ENCODE measurements at places on chromosomes 7 and 10. TPM values are rescaled to one million over a fixed set of nuclear protein-coding genes. Genes with fewer than 3 reads are reported as not detected.

Gene NPY4R2
- total RNA-seq: 1.6 TPM

DNA sequence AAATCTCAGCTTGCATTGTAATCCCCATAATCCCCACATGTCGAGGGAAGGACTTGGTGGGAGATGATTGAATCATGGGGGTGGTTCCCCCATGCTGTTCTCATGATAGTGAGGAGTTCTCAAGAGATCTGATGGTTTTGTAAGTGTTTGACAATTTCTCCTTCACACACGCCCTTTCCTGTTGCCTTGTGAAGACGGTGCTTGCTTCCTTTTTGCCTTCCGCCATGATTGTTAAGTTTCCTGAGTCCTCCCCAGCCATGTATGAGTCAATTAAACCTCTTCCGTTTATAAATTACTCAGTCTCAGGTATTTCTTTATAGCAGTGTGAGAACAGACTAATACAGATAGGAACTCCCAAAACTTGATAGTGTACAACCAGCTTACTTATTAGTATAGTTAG lies 98.6 kb downstream of the CREM start:
- no peaks in the 10 kb centered on the region for H3K4me1 ChIP-seq
- DNase-seq: no peak
- no peak overlapping the region for H3K27ac ChIP-seq
- H3K4me3 ChIP-seq: no peak overlapping the region
- H3K27me3 ChIP-seq: no peaks in the 10 kb centered on the region

Gene ASIC3
- total RNA-seq: 3.4 TPM

DNA sequence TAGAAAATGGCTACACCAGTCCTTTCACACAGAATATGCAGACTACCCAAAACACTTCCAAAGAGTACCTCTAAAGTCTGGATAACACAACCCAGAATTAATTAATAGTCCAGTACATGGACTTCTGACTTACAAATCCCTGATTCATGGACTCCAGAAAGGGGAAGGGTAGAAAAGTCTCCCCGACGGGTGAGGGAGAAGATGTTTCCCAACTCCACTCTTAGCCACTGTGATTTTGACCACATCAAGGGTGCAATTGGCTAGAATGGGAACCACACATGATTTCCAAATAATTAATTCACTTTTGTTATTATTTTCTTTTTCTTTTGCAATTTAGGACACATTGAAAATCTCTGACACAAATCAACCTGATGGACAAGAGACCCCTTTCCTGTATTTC lies 1.4 kb downstream of the TMEM130 start:
- no peaks in the 10 kb centered on the region for H3K4me1 ChIP-seq
- H3K4me3 ChIP-seq: no peak overlapping the region
- H3K36me3 ChIP-seq: no peaks in the 10 kb centered on the region
- DNase-seq: no peak

GRCh38 chr10:100518761-100519241 lies 860 bp downstream of the SEC31B start:
- peak overlapping the region; percentile 47 for H3K4me3 ChIP-seq
- H3K36me3 ChIP-seq: no peaks in the 10 kb centered on the region
- peaks cover 8% of the 10 kb centered on the region for H3K27me3 ChIP-seq
- no peak overlapping the region for H3K27ac ChIP-seq
- peak; percentile 70 for DNase-seq
- H3K4me1 ChIP-seq: peaks cover 12% of the 10 kb centered on the region

DNA sequence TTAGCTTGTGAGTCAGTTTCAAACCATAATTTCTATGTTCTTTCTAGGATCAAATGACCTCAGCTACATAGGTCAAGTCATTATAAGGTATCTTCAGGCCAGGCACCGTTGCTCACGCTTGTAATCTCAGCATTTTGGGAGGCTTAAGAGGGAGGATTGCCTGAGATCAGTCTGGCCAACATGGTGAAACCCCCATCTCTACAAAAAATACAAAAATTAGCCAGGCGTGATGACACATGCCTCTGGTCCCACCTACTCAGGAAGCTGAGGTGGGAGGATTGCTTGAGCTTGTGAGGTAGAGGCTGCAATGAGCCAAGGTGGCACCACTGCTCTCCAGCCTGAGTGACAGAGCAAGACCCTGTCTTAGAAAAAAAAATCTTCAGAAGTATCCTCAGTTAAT lies 362.3 kb downstream of the GATA3 start:
- no peak overlapping the region for H3K27ac ChIP-seq
- no peaks in the 10 kb centered on the region for H3K27me3 ChIP-seq
- H3K4me1 ChIP-seq: no peaks in the 10 kb centered on the region
- DNase-seq: no peak
- no peak overlapping the region for H3K4me3 ChIP-seq
- no peaks in the 10 kb centered on the region for H3K36me3 ChIP-seq

- no peaks in the 10 kb centered on the region for H3K4me1 ChIP-seq
- H3K36me3 ChIP-seq: no peaks in the 10 kb centered on the region
- DNase-seq: no peak
- H3K4me3 ChIP-seq: no peak overlapping the region
- no peaks in the 10 kb centered on the region for H3K27me3 ChIP-seq
Observed at GRCh38 chr7:84324136-84324630, 129.6 kb upstream of the SEMA3A start.

- no peak overlapping the region for H3K27ac ChIP-seq
- H3K4me1 ChIP-seq: no peaks in the 10 kb centered on the region
- H3K4me3 ChIP-seq: no peak overlapping the region
- no peak for DNase-seq
Observed at GRCh38 chr7:46775776-46776175, 806.1 kb downstream of the TNS3 start.

Gene ZNF804B
- total RNA-seq: not detected

DNA sequence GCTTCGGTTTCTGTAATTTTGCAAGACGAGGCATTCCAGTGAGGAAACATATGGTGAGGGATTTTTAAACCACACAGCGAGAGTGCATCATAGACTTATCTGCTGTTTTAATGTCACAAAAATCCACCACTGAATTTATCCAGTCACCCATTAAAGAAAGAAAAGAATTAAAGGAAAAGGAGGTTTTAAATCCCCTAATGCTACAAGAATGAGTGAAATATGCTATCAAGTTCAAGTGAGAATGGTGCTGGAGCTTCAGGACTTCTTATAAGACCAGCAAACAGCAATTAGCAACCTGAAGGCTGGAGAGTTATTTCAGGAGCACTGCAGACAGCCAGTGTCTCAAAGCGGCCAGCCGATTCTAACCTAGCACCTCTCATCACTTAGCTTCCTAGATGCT lies 439.1 kb upstream of the MGMT start:
- no peak overlapping the region for H3K4me3 ChIP-seq
- peaks cover 61% of the 10 kb centered on the region for H3K27me3 ChIP-seq
- H3K27ac ChIP-seq: no peak overlapping the region
- no peaks in the 10 kb centered on the region for H3K36me3 ChIP-seq

DNA sequence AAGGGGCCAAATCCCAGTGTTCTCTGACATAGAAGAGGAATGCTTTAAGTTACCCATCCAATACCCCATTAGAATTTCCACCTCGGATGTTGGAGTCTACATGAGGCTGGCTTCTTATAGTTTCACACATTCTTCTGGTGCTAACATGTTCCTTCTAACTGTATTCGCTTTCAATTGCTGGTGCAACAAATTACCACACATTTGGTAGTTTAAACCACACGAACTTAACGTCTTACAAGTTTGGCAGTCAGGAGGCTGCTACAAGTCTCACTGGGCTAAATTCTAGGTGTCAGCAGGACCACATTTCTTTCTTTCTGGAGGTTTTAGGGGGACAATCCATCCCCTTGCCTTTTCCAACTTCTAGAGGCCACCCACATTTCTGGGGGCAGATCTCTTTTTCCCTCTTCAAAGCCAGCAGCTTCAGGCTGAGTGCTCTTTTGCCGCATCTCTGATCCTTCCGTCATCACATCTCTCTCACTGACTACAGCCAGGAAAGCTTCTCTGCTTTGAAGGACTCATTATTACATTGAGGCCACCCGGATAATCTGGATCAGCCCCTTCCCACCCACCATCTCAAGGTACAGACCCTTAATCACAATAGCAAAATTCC lies 5.1 kb upstream of the MACC1 start:
- no peak overlapping the region for H3K27ac ChIP-seq
- peaks cover 23% of the 10 kb centered on the region for H3K4me1 ChIP-seq
- H3K27me3 ChIP-seq: no peaks in the 10 kb centered on the region
- DNase-seq: no peak
- H3K4me3 ChIP-seq: no peak overlapping the region

Gene TRIM4
- total RNA-seq: 40.0 TPM

DNA sequence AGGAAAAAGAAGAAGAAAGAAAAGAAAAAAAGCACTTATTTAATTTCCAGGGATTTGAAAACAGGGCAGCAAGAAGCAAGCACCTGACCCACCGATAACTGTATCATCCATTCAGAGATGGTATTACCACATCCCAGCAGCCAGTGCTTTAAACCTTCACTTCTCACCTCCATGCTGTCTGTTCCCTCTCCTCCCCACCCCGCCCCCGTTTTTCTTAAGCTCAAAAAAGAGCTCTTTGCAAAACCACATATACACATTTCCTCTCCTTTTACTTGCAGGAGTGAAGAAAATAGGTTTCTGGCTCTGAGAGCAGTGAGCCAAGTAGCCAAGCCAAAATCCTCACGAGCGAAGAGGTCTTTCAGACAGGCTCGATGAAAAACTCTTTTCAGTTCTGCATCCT lies 2.2 kb downstream of the STOX1 start:
- no peak overlapping the region for H3K4me3 ChIP-seq
- H3K4me1 ChIP-seq: no peaks in the 10 kb centered on the region
- no peaks in the 10 kb centered on the region for H3K27me3 ChIP-seq
- H3K36me3 ChIP-seq: no peaks in the 10 kb centered on the region

DNA sequence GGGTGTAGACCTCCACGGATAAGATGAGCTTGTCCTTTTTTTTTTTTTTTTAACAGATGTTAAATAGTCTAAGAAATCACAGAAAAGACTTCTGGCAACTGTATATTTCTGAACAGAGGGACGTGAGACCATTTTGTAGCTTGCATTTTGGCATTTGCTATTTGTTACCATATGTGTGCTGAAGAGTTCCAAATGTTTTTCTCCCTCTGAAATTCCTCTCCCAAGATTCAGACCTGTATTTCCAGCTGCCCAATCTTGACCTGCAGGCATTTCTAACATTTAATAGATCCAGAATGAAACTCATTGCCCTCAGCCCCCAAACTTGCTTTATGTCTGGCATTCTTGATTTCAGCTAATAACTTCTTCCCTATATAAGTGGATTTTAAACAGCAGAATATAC lies 223.1 kb upstream of the FZD1 start:
- H3K4me1 ChIP-seq: no peaks in the 10 kb centered on the region
- DNase-seq: no peak
- H3K4me3 ChIP-seq: no peak overlapping the region
- H3K27me3 ChIP-seq: no peaks in the 10 kb centered on the region

Gene ABCB1
- total RNA-seq: 109 TPM

- no peak overlapping the region for H3K27ac ChIP-seq
- peaks cover 7% of the 10 kb centered on the region for H3K4me1 ChIP-seq
- H3K4me3 ChIP-seq: no peak overlapping the region
- no peak for DNase-seq
- no peaks in the 10 kb centered on the region for H3K36me3 ChIP-seq
Observed at GRCh38 chr10:78781251-78781913, 287.4 kb upstream of the ZMIZ1 start.

- H3K4me3 ChIP-seq: no peak overlapping the region
- no peak overlapping the region for H3K27ac ChIP-seq
- H3K4me1 ChIP-seq: peaks cover 2% of the 10 kb centered on the region
Observed at GRCh38 chr10:97101166-97101940, 84.4 kb downstream of the SLIT1 start.

- DNase-seq: no peak
- peaks cover 18% of the 10 kb centered on the region for H3K4me1 ChIP-seq
- no peak overlapping the region for H3K27ac ChIP-seq
Observed at GRCh38 chr7:18555968-18556367, 60.4 kb downstream of the HDAC9 start.

- H3K4me1 ChIP-seq: peaks cover 17% of the 10 kb centered on the region
- no peak for DNase-seq
- no peaks in the 10 kb centered on the region for H3K36me3 ChIP-seq
Observed at GRCh38 chr10:130141038-130141437, 4.8 kb downstream of the GLRX3 start.

Gene PDCD4
- total RNA-seq: 98.3 TPM

- no peaks in the 10 kb centered on the region for H3K36me3 ChIP-seq
- H3K27ac ChIP-seq: peak overlapping the region; percentile 14
- no peak for DNase-seq
- no peaks in the 10 kb centered on the region for H3K27me3 ChIP-seq
- peaks cover 8% of the 10 kb centered on the region for H3K4me1 ChIP-seq
- H3K4me3 ChIP-seq: no peak overlapping the region
Observed at GRCh38 chr7:4727914-4728705, 46.0 kb downstream of the FOXK1 start.

Gene GSTO2
- total RNA-seq: 17.1 TPM

DNA sequence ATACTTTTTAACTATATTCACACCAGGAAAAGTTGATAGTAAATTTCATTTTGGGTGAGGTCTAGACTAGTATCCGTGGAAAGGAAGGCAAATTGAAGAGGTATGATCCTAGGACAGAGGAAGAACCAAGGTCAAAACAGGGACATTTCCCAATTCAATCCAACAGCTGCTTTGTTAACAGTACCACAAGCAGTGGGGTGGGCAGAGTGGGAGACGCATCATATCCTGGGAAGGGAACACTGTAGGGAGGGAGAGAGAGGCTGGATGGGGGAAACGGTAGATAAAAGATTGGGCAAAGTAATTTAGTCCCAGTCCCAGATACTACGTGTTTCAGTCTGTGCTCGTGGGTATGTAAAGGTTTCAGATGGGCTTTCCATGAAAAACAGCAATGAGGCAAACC lies 9.2 kb upstream of the FAS start:
- H3K4me3 ChIP-seq: no peak overlapping the region
- H3K27me3 ChIP-seq: no peaks in the 10 kb centered on the region
- DNase-seq: no peak
- H3K4me1 ChIP-seq: peaks cover 48% of the 10 kb centered on the region
- peak overlapping the region; percentile 75 for H3K27ac ChIP-seq

DNA sequence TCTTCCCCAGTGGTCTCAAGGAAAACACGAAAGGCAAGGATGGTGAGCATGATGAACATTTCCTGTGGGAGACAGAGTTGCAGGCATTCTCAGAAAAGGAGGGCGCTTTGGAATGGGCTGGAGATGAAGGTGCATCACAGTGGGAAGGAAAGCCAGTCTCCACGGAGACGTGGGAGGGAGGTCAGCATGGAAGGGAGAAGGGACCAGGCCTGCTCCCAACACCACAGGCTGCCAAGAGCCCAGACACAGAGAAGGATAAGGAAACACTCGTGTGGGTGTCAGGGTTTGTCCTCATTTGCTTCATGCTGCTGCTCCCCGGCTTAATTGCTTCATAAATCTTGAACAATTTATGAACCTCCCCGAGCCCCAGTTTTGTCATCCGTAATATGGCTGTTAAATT lies 231.5 kb upstream of the ZNF32 start:
- no peaks in the 10 kb centered on the region for H3K4me1 ChIP-seq
- no peak overlapping the region for H3K27ac ChIP-seq
- no peak for DNase-seq
- no peak overlapping the region for H3K4me3 ChIP-seq

All from transverse colon (tissue), 4 donors.